Adipose tissue (tissue), 3 donors: ENCODE measurements at places on chromosomes 1 and 21. TPM values are rescaled to one million over a fixed set of nuclear protein-coding genes. Genes with fewer than 3 reads are reported as not detected.

KDF1 gene
- polyA plus RNA-seq: 0.94 TPM

LRRC8B gene
- 2.3 TPM for polyA plus RNA-seq

SLC6A17 gene
- not detected for polyA plus RNA-seq

MYOG gene
- 0.05 TPM for polyA plus RNA-seq

RNF223 gene
- not detected for polyA plus RNA-seq

VASH2 gene
- polyA plus RNA-seq: 5.2 TPM

C1orf87 gene
- polyA plus RNA-seq: not detected
